ENCODE measurements at places on chromosomes 5 and 9.

GRCh38 chr5:53643445-53643844 lies 83.0 kb downstream of the NDUFS4 start:
- no peak for DNase-seq

DNA sequence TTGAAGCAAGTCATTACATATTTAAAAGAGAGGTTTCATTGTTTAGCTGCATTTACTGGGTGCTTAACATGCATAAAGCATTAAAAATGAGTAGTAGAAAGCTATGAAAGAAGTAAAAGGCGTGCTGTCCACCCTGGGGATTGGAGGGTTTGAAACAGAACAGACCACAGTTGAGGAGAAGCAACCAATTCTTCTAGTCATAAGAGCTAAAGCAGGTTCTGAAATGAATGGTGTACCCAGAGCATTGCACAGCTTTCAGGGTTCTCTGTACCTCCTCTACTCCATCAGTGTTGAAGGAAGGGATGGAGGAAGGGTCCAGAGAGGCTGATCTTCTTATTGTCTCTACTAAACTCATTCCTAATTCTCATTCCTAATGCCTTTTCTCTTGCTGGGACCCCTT lies 68.9 kb downstream of the SH3RF2 start:
- no peak for DNase-seq

- no peak for DNase-seq
Measured at GRCh38 chr5:135694012-135694411, 115.2 kb upstream of the CXCL14 start.

GRCh38 chr5:58842852-58843251 lies 260.0 kb downstream of the RAB3C start:
- no peak for DNase-seq

DNA sequence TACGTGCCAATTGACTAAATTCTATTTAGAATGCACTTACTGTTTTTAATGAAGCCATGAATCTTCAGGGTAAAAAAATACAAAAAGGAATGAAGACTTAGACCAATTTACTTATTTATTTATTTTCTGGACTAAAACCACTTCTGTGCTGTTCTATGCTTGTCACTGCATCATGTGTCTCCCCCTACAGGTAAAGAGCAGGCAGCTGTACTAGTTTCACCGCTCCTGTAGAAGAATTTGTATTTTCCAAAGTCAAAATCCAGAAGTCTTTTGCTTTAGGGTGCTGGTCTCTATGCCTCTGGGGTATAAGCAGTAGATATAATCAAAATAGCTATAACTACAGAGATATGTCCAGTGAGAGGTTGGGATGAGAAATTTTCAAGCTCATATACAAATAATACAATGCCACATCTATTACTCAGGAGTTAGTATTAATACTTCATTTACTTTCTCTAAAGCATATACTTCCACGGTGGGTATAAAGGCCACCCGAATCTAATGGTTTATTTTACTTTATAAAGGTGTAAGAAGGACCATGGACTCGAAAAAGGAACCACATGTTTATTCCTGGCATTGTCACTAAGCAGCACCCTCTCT lies 591.5 kb downstream of the RAB3C start:
- DNase-seq, result peak; percentile 58

GRCh38 chr5:180910735-180911134 lies 11.8 kb downstream of the BTNL8 start:
- no peak for DNase-seq

- no peak for DNase-seq
Measured at GRCh38 chr5:82158755-82159413, 119.3 kb downstream of the RPS23 start.

GRCh38 chr9:113160571-113160970 lies 9.8 kb downstream of the SLC31A2 start:
- DNase-seq, result peak; percentile 2

DNA sequence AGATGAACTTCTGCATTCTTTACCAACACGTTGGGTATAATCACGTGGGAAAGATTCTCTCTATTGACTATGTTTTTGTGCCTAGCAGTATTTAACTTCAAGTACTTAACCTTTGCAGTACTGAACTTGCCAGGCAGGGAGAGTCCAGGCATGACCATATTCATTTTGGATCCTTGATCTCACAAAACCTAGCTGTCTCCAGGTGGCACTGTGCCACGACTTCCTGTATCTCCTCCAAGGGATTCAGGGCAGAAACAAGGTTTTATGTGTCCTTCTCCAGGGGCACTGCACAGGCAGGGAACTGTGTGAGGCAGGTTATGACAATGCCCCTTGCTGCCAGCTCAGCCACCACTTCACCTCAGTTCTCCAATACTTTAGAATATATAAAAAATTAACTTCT lies 11.7 kb upstream of the IFNA5 start:
- no peak for DNase-seq

GRCh38 chr5:116546033-116546742 lies 28.4 kb downstream of the SEMA6A start:
- no peak for DNase-seq

- DNase-seq, result no peak
Measured at GRCh38 chr5:2670940-2671339, 80.5 kb downstream of the IRX2 start.

- DNase-seq, result no peak
Measured at GRCh38 chr5:33312571-33313549, 127.9 kb upstream of the TARS1 start.

DNA sequence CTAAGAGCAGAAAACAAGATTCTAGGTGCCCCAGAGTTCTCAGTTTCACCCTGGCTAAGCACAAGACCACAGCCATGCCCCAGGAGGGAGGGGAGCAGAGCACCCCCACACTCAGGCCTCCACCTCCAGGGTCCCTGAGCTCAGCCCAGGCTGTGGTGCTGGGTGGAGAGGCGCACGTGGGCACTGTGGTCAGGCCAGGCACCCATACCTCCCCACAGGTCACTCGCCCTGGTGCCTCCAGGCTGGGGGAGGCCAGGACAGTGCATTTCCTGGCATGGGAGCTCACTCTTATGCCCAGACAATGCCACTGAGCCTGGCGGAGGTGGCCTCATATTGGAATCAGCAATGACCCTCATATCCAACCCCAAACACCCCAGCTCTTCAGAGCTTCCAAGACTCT lies 78.8 kb downstream of the HRH2 start:
- DNase-seq, result no peak
